Substantia nigra (tissue), 51 donors: ENCODE measurements at places on chromosomes 7 and 10.

DNA sequence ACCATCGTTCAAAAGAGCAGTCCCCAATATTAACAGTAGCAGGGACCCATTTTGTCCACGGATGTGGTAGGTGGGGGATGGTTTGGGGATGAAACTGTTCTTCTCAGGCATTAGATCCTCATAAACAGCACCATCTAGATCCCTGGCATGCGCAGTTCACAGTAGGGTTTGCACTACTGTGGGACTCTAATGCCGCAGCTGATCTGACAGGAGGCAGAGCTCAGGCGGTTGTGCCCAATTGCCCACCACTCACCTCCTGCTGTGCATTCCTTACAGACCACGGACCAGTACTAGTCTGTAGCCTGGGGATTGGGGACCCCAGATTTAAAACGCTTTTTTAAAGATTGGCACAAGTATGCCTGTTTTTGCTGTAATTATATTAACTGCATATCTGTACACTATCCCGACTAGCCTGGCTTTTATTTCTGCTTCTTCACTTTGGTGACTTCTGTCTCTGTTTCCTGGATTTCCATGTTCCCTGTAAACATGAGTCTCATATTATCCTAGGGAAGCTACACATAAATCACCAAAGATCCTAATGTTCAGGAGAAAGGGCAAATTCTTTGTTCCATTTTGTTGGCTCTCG, 163.3 kb upstream of the AKR1E2 start:
- no peak for DNase-seq

GRCh38 chr7:83579740-83580139, 69.2 kb downstream of the SEMA3E start:
- DNase-seq: no peak

GRCh38 chr10:47332946-47333345, 10.7 kb downstream of the GDF2 start:
- no peak for DNase-seq

DNA sequence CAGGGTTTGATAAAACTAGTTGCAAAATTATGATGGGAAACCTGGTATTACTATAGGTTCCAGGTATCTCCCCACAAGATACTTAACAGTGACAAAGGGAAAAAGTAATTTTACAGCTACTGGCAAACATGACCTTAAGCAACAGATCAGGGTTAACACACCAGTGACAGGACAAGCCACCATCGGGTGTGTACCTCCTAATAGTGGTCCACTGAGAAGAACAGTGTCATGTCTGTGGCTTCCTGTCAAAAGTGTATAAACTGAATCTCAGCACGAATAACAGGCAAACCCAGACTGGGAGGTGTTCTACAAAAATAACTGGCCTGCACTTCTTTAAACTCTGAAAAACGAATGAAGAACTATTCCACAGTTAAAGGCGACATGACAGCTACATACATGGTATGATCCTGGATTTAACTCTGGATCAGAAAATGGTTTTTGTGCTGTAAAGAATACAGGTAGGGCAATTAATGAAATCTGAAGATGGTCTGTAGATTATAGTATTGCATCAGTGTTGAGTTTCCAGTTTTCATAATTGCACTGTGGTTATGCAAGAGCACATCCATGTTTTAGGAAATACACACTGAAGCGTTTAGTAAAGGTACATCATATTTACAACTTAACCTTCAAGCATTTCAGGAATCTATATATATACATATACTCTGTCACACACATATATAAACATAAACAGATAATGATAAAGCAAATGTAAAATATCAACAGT, 32.0 kb upstream of the ARMS2 start:
- DNase-seq: no peak

GRCh38 chr10:102413053-102413705, 5.4 kb downstream of the PSD start:
- no peak for DNase-seq

- no peak for DNase-seq
Measured at GRCh38 chr7:124630395-124630794, 135.2 kb downstream of the GPR37 start.

DNA sequence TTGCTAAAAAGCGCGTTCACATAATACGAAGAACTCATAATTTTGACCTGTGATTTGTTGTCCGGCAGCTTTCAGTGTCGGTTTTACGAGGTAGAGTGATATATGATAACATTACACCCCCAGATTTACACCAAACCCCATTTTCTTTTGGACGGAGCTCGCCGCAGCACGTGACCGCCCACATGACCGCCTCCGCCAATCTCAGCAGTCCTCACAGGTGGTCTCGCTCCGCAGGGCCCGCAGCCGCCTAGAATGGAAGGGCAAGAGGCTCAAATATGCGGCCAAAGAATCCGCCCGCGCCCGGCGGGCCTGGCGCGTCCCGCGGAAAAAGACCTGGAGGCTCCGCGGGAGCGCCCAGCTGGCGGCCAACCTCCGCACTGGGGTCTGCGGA, at the start of gene HOXA7:
Gene HOXA7 (minus strand): TSS at position 168 of the 391 bp plus-strand sequence. CDS start 130 bp downstream, at position 38.
- no peak for DNase-seq

- no peak for DNase-seq
Measured at GRCh38 chr10:99266383-99266782, 30.7 kb upstream of the HPSE2 start.

DNA sequence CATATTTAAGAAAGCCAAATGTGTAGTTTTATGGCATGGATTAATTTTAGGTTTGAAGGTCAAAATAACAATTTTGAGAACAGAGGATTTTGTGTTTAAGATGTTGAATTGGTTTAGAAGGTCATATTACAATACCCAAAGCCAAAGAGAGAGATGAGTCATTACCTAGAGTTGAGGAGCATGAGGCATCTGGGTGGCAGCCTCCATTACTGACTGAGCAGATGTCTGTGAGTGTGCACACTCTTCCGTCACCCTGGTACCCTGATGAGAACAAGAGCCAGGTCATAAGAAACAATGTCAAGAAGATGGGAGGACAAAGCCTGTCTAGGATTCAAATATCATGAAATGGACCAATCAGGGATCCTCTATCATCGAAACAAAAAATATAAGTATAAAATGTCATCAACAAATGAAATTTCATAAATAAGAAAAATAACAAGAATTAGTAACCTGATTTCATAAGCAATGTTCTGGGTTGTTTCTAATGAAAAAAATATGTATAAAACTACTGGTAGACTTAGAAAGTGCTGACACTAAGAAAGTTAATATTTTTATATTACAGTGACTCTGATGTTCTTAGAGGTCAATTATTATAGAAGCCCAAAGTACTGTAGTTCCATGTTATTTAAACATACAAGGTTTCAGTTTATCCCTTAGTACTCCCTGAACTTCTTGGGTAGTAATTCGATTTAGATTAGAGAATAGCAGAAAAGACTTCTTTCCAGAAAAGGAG, 20.0 kb downstream of the CUBN start:
- DNase-seq: no peak

GRCh38 chr7:26629696-26630095, 234.7 kb downstream of the SKAP2 start:
- no peak for DNase-seq

GRCh38 chr7:37701769-37702168, 18.2 kb downstream of the GPR141 start:
- no peak for DNase-seq
